ENCODE measurements at places on chromosomes 7 and 10.

DNA sequence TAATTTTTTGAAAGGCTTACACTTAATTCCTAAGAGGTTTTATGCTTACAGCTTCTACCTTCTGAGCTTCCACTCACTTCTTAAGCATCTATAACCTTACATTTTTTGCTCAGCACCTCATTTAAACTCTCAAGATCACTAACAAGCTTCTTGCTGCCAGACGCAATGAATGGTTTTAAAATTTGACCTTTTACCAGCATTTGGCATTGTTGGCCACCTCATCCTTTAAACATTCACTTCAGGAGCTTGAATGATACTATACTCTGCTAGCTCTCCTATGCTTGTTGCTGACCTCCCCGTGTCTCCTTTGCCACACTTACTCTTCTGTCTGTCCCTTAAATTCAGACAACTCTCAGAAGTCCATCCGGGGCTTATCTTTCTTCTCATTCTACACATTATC, 37.7 kb upstream of the ODAD2 start:
- DNase-seq, result no peak

DNA sequence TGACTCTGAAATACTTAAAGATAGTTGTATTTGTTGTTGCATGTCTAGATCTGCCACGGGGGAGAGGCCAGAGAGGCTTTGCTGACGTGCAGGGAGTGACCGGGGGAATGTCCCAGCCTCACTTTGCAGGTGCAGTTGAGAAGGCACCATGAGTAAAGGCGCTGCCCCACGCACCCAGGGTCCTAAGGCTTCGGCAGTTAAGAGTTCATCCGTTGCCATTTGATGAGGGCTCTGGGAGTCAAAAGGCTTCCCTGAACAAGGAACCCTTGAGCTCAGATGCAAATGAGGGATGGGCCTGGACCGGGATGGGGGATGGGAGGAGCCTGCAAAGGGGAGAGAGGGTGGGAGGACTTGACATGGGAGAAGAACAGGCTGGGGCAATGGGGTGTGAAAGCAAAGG, 20.4 kb downstream of the PPP2R2D start:
- no peak for DNase-seq

GRCh38 chr7:149430192-149430591, 30.7 kb downstream of the ZNF777 start:
- no peak for DNase-seq

DNA sequence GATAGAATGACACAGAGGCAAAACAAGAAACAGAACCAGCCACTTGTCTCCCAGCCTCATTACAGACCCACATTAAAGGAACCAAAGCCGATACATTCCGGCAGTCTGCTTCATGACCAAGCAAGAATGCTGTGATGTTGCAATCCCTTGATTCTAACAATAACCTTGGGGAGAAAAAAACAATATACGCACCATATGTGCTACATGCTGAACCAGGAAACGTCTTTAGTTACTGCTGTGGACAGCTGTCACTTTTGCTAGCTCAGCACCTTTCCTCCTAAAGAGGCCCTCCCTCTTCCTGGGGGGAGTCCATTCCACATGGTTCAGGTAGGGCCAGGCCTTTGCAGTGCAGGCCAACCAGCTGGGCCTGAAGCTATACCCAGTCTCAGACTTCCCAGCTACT, 79.1 kb downstream of the PRTFDC1 start:
- no peak for DNase-seq

GRCh38 chr10:122303271-122304053, 32.4 kb downstream of the BTBD16 start:
- DNase-seq, result no peak

DNA sequence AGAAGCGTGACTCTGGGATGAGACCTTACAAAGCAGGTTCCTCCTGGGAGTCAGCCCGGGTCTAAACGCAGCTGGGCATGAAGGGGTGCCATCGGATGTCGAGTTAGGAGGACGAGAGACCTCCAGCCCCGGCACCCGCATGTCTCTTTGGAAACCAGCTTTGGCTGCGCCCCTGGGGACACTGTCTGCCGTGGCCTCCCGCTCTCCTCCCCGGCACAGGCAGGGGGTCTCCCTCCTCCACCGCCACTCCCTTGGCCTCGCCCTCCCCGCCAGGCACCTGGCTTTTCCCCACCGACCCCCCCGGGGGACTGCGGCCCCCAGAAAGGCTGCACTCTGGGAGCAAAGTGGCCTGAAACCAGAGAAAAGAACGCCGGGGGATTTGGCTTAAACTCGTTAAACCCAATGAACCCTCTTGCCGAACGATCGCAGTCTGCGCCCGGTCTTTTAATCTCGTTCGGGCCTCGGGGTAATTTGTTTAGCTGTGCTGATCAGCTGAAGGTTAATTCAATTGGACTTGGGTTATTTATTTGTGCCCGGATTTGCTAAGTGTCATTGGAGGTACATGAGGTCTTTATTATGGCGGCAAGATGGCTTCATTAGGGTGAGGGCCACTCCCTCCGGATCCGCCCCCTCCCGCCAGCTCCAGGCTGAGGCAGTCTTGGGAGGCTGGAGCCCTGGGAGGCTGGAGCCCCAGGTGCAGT, 16.4 kb upstream of the PSMG3 start:
- no peak for DNase-seq

GRCh38 chr10:102814453-102814871, 22.8 kb downstream of the CYP17A1 start:
- no peak for DNase-seq

- no peak for DNase-seq
These were observed at the start of gene HEPACAM2 for GRCh38 chr7:93226310-93226709. HEPACAM2 (minus strand) TSS chr7:93226469.

- DNase-seq, result no peak
These were observed 80.5 kb downstream of the CCNY start for GRCh38 chr10:35416619-35417312.

DNA sequence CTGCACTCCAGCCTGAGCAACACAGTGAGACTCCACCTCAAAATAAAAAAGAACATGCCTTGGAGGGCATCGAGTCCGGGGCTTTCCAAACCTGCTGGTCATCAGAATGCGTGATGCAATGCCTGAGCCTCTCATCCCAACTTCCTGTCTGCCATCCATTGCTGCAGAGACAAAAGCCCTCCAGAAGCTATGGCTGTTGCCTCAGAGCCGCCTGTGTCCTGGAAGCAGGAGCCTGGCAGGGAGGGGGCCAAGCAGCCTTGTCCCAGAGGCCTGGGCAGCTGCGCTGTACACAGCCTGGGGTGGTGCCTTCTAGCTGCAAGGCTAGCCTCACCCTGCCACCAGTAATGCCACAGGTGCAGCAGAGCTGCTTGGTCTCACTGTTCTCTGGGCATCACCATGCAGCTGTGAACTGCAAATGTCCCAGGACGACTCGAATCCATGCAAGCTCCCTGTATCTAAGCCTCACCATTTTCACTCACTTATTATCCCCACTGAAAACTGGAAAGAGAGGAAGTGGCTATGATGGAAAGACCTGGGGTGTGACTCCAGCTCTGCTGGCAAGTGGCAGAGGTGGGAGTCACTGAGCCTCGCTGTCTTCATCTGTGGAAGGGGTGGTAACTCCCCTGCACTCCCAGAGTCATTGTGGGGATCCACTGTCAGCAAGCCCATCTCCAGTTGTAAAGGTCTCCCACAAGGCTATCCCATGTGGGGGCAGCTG, 7.0 kb downstream of the ALOX5 start:
- no peak for DNase-seq

DNA sequence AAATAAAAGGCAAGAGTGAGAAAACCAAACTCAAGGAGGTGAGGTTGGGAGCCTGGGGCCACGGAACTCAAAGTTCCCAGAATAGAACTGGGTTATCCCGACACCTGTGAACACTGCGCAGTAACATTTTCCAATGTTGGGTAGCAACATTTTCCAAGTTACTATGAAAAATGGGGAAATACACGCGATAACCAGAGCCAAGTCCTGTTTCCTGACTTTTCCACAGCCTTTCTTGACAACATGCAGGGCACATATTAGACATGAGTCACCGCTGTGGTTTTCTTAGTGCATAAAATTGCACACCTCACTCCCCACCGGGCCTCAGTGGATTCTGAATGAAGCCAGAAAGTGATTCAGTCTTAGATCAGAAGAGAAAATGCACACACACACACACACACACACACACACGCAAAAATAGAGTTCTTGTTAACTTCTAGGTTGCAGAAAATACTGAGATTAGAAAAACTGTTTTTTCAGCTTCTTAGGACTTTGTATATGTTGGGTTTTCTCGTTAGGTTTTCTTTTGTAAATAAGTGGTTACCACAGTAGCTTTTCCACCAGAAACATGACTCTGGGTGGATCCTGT, 70.0 kb downstream of the CAMK1D start:
- no peak for DNase-seq

- DNase-seq, result no peak
These were observed 65.0 kb upstream of the EN2 start for GRCh38 chr7:155392726-155393570.

DNA sequence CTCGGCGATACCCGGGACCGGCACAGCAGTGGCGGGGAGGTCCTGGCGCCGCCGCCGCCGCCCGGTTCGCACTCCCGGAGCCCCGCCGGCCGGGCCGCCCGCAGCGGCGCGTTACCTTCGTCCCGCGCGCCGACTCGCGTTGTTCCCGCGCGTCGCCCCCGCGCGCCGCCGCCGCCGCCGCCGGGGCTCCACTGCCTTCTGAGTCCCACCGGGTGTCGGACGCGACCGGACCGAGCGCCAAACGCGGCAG, at the start of gene EZH2:
Gene EZH2 (minus strand): TSS at position 243 of the 250 bp plus-strand sequence. CDS start 36,993 bp downstream, outside the sequence.
- no peak for DNase-seq

- DNase-seq, result no peak
These were observed 81.0 kb upstream of the PFKP start for GRCh38 chr10:2986391-2986801.

GRCh38 chr10:133235932-133236331, 1.7 kb upstream of the VENTX start:
- DNase-seq, result no peak

DNA sequence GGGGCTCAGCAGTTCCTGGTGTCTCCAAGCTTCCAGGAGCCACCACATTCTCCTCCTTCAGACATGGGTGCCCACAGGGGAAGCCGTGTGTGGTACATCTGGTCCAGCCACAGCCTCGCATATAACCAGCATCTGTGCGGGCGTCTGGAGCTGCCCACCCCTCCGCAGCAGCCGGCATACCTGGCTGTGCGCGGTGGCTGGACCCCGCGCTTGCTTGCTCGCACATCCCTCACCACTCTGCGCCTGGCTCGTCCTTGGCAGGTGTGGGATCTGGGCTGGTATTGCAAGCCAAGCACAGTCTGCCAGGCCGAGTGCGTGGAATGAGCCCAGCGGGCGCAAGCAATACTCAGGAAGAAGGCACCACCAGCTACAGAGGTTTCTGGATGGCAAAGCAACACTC, 117.7 kb upstream of the MBL2 start:
- no peak for DNase-seq

DNA sequence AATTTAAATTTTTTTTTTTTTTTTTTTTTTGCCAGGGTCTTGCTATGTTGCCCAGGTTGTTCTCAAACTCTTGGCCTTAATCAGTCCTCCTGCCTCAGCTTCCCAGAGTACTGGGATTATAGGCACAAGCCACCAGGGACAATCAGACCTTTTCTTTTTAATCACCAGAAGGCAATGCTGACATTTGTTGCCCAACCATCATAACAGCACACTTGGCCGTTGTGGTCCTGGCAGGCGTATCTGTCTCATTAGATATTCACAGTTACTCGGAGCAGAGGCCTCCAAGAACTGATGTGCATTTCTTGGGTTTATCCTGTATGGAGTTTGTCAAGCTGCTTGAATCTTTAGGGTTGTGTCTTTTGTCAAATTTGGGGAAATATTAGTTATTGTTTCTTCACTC, 100.0 kb downstream of the SORCS3 start:
- DNase-seq, result no peak

- no peak for DNase-seq
These were observed 139.7 kb downstream of the TMEM26 start for GRCh38 chr10:61313460-61313859.

- no peak for DNase-seq
These were observed 63.0 kb downstream of the VAX1 start for GRCh38 chr10:117075064-117075463.

DNA sequence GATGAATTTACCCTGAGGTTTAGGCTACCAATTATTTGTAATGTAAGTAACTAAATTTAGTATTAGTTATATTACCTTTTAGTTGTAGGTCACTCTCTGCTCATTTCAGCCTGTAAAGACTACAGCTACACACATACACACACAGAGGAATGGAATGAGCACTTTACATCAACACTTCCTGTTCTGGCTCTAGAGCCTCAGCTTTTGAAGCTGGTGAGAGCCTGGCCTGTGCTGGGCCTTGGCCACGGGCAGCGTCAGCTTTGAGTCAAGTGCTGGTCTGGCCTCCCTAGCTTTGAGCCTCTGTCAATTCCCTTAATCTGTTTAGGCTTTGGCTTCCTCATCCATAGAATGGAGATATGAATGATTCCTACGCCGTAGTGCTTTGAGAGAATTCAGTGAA, 141.7 kb downstream of the EGFR start:
- no peak for DNase-seq

DNA sequence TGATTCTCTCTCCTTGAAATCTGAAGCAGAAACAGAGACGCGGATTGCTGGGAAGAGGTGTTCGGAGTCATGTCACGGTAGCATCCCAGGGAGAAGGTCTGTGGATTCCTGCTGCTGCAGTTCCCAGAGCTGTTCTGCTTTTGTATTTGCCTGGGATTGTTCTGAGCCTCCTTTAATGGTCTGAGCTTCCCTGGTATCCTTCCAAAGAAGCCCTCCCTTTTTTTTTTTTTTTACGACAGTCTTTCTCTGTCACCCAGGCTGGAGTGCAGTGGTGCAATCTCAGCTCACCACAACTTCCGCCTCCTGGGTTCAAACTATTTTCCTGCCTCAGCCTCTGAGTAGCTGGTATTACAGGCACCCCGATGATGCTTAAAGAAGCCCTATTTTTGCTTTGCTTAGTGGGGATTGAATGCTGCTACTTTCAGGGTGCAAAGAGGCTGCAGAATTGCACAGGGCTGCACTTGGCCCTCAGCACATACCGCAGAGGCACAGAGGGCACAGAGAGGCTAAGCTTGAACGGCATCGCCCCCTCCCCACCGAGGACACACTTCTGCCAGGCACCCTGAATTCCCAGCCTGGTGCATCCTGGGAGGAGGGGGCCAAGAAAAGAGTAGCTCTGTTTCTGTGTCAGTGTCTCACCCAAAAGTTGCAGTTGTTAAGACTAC, 208.6 kb upstream of the GALNT17 start:
- DNase-seq, result no peak

DNA sequence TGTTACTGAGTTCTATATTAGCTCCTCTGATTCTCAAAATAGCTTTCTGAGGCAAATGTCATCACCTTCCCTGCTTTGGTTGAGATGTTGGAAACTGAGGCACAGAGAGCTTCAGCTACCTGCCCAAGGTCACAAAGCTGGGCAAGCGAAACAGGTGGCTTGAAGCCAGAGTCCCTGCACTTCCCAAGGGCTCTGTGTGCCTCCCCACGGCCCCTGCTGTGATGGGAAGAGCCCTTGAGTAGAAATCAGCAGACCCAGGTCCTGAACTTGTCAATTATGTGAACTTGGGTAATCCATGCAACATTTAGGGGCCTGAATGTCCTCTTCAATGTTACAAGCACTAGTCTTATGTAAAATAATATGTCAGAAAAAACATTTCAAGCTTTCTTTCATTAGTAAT, 327.3 kb upstream of the PODXL start:
- DNase-seq, result no peak

- no peak for DNase-seq
These were observed 4.8 kb upstream of the ADAP1 start for GRCh38 chr7:959271-959670.
